ENCODE measurements at places on chromosomes 11 and 22. TPM values are rescaled to one million over a fixed set of nuclear protein-coding genes. Genes with fewer than 3 reads are reported as not detected.
A peak's percentile ranks its signal among the peaks of the same experiment; 100 is the strongest.

GRCh38 chr22:19179497-19180048 is 1.0 kb upstream of the SLC25A1 start:
- DNase-seq: peak; percentile 72

- no peak for DNase-seq
These were observed 60.2 kb downstream of the PDE2A start for GRCh38 chr11:72613977-72614376.

DNA sequence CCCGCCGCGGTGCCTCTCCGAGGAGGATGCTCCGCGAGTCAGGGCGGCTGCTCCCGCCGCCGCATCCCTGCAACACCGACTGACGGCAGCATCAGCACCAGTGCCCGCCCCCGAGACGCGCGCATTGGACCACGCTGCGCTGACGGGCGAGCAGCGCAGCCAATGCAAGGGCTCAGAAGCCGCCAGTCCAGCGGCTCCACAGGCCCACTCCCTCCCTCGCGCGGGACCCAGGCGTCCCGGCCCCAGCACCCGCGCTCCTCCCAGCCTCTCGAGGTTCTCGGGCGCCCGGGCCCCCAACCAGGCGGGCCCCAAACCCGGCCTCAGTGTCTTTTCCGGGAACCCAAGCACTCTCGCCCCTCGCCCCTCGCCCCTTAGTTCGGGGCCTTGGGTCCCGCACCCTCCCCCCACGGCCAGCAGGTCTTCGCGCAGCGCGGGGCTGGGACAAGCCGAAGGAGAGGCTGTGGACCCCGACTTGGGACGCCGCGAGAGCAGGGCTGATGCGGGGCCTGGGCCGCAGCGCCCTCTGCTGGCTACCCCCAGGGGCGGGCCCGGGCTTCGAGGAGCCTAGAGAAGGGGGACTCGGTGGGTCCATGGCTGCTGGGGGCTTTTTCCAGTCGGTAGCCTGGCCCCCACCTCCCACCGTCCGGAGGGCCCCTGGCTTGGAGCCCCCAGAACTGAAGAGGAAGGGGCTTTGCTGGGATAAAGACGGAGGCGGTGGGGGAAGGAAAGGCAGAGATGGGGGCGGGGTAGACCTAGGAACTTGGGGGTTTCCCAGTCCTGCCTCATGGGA is at the start of gene NRXN2:
TSS of gene NRXN2 (minus strand) at position 81 of the 790 bp plus-strand sequence. CDS start 9,498 bp downstream, outside the sequence.
- DNase-seq: peak; percentile 56

The E2F8 gene
- 47.4 TPM for polyA plus RNA-seq

DNA sequence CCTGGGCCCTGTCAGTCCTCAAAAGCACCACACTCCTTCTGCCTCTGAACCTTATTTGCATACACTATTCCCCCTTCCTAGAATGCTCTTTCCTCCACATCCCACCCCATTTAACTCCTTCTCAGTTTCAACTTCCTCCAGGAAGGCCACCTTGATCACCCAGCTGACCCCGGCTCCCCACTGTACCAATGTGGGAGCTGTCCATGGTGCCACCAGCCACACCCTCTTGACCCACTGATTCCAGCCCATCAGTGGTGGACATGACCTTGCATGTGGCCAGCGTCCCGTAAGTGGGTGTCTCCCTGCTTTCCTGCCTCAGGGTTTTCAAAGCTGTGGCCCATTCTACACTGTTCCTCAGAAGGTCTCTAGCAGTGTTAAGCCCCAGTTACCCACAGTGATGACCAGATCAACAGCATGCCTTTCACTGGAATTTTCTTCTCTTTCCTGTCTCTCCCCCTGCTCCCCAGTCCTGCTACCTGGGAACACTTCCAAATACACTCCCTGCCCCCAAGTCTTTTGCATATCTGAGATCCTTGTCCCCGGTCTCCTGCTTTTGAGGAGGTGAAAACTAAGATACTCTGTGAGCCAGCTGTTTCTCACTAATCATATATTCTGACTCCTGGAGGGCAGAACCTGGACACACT is 346.6 kb downstream of the MN1 start:
- DNase-seq: no peak

DNA sequence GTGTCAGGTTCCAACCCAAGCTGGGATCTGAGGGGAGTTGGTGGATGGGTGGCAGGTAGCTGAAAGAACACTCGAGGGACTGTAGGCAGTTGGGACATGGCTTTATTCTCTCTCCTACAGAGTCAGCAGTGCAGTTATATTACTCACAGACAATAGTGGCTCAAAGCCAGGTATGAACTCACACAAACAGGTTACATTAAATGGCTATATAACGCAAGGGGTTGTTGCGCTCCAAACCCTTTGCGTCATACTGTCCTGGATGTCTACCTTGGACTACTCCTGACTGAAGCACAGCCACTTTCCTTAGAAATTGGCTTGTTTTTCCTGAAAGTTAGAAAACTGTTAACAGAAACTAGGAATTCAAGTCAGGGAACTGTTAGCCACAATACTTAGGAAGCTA is 66.4 kb upstream of the OR4B1 start:
- DNase-seq: no peak

DNA sequence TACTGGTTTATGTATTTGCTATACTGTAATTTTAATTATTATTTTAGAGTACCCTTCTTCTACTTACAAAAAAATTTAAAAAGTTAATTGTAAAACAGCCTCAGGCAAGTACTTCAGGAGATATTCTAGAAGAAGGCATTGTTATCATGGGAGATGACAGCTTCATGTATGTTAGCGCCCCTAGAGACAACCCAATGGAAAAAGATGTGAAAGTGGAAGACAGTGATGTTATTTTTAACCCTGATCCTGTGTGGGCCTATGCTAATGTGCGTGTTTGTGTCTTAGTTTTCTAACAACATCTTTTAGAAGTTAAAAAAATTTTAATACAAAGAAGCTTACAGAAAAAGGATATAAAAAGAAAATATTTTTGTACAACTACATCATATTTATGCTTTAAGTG is 205.0 kb downstream of the FAM76B start:
- no peak for DNase-seq

DNA sequence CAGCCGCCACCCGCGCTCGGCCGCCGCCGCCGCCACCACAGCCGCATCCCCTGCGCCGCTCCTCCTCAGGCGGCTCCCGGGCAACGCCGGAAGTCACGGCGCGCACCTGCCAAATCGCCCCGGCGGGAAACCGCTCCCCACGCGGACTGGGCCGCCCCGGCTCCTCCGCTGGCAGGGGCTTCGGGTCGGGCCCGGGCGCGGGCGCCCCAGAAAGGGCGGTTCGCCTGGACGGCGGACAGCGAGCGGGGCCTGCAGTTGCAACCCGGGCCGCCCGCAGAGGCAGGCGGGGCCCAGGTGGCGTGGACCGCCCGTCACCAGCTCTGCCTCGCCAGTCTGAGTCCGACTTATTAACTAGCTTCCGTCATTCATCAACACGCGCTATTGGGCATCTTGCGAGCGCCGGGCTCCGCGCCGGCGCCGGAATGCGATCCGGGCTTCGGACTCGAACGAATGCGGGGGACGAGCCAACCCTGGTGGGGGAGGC is at the start of gene HIRA:
TSS of gene HIRA (minus strand) at position 85 of the 484 bp plus-strand sequence. CDS start 257 bp downstream, outside the sequence.
- peak; percentile 73 for DNase-seq

- no peak for DNase-seq
These were observed 12.5 kb downstream of the OR5B3 start for GRCh38 chr11:58394195-58394594.

The PPP6R3 gene
- polyA plus RNA-seq: 84.1 TPM

- DNase-seq: no peak
These were observed 109.6 kb downstream of the SCN3B start for GRCh38 chr11:123544631-123545375.

DNA sequence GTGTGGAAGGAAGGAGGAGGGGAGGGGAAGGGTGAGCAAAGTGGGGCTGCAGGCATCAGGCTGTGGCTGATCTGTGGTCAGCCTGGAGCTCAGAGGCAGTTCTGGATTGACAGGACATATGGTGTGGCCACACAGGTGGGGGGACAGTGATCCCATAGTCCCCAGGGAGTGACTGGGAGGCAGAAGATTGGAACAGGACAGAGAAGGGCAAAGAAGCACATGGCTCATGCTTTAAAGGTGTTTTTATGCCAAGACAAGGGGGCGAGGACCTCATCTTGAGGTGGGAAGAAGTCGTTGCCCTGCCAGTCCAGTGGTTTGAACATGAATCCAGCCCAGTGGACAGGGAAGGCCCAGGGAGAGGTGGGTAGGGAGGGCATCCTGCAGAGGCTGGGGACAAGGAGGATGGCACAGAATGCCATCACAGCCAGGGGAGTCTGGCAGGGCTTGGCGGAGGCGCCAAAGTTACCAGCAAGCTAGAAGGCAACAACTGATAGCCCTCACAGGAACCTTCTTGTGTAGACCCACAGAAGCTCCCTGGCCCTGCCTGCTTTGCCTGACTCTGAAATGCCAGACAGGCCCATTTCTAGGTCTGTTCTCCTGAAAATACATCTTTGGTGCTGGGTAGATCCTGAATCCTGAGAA is 3.1 kb downstream of the BET1L start:
- DNase-seq: no peak

DNA sequence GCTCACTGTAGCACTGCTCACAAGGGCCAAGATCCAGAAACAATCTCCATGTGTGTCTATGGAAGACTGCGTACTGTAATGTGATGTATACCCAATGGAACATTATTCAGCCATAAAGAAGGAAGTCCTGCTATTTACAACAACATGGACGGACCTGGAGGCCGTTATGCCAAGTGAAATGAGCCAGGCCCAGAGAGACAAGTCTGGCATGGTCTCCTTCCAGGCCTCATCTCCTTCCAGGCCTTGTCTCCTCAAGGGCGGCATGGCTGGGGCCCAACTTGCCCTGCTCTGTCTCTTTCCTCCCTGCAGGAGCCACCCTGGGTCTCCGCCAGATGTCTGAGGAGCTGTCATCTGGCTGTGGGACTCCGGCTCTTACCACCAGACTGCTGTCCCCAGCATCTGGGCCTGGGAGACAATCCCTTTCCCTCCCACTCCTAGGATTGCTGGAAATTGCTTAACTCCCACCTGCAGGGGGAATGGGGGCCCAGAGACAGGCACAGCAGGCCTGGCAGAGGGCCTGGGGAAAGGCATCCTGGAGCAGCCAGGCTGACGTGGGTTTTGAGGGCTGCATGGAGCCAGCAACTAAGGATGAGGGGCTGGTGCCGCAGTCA is 1326.6 kb downstream of the TBC1D22A start:
- no peak for DNase-seq

The DGCR6 gene
- 8.7 TPM for polyA plus RNA-seq

GRCh38 chr11:35420371-35420770 is 1.0 kb upstream of the SLC1A2 start:
- DNase-seq: no peak
